ENCODE measurements at places on chromosomes 4 and X.

DNA sequence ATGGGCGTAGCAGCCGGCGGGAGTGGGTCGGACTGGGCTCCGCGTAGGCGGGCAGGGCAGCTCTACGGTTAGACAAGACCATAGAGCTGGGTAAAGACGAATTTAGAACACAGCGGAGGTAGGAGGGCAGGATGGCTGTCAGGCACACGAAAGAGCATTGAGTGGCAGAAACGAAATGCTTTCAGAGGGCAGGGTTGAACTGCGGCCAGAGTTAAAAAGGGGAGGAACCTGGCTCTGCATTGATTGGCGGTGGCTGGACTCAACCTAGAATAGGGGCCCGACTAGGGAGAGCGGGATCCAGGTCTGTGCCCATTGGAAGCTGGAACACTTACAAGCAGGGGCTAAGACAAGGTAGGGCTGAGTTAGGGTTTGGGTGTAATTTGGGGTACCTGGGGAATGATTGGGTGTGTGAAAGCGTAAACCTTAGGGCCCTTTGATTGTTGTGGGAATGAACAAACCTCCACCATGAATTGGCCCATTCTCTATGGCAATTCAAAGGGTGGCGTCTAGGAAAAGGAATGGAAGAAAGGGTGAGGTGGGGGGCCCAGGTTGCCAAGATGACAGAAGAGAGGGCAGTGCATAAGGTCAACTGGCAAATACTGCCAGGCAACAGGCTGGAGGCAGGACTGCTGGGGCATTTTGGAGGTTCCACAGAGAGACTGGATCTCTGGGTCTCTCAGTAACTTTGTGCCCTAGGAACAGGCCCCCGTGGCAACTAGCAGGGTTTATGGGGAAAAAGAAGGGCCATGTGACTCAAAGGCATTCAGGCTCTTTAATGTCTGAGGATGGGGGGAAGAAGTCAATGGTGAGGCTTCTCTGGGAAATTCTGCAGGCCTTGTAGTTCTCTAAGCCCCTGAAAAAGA, 911 bp upstream of the ELK1 start:
- no peak for DNase-seq

GRCh38 chr4:151409470-151410313, 716 bp downstream of the FHIP1A start:
- peak; percentile 3 for DNase-seq

- DNase-seq, result no peak
Observed at GRCh38 chrX:136210243-136210642, 41.0 kb downstream of the MAP7D3 start.

GRCh38 chr4:126358041-126358440, 1043.3 kb downstream of the FAT4 start:
- no peak for DNase-seq

- DNase-seq, result no peak
Observed at GRCh38 chr4:28772066-28772465, 1911.4 kb downstream of the STIM2 start.

DNA sequence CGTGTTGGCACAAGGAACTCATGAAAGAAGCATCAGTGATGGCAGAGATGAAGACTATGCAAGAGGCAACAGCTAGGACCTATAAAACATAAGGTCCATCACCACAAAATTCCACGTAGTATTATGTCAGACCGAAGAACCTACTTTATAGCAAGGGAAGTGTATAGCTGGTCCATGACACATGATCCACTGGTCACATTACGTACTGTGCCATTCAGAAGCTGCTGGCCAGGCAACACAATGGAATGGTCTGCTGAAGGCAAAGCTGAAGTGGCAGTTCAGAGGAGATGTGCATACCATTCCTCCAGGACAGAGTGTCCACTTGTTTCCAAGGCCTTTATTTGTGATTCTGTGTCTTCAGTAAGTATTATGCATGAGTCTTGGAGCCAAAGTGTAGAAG, 215.5 kb upstream of the UGT8 start:
- DNase-seq, result no peak

- DNase-seq, result no peak
Observed at GRCh38 chr4:78092850-78093249, 35.7 kb downstream of the FRAS1 start.

DNA sequence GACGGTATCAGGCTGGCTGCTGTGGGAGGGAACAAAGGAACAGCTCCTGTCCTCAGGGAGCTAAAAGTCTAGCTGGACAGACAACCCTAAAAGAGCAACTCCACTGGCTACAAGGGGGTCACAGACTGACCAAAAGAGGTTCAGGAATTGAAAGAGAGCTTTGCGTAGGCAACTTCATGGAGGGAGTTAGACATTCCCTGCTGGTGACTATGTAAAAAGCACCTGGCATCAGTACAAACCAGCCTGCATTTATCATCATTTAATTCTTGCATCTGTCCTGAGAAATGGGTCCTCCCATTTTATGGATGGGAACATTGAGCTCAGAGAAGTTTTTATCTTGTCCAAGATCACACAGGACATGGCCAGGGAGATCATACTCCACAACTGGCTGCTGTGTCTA, 1.4 kb upstream of the LGI2 start:
- no peak for DNase-seq

- no peak for DNase-seq
Observed at GRCh38 chr4:125505621-125506020, 190.9 kb downstream of the FAT4 start.

DNA sequence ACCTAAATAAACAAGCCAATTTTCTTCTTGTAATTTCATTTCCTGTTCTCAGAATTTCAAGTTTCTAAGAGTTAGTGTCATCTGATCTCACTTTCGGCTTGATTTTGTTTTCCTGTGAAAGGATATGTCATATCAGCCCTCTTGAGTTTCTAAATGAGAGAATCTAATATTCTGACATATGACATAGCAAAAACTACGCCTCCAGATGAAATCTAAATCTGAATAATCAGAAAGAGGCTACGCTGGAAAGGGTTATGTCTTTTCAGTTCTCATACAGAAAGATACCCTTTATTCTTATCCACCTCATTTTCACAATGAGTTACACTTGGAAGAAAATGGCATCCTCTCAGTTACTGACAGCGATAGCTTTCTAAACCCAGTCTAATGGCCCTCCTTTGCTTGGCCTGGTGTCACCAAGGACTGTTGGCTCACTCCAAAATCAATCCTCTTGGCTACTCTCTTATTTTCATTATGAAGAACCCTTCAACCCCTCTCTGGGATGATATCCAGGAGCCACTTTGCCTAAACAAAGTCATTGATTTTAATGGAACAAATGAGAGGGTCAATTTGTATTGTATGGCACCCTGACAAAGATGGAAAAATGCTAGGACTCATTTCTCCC, 65.6 kb downstream of the ASB9 start:
- DNase-seq, result no peak

DNA sequence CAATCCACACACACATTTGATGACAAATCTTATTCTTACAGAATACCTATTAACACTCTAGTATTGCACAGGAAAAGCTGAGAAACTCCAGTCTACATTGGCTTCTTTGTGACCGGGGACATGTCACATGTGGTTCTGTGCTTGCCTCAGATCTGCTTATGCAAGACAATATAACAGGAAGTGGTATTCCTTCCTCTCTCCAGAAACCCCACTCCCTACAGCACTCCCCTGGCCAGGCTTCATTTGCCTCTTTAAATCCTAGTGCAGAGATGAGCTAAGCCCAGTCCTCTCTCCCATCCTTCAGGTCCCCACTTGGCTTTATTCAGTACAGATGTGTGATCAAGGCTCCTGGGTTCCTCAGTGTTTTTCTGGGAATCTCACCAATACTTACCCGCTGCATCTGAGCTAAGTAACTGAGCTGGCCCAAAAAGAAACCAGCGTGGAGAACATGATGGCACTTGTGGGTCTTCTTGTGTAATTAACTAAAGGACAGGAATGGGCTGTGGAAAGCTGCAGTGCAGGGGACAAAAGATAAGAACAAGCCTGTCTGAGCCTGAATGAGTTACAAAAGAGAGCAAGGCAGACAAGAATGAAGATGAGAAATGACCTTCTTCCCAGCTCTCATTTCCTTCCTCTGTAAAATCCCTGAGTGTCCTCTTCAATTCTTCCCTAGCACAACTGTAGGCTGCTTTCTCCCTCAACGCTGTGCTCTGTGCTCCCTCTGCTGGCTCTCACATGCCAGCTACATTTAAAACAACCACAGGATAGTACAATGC, 105.6 kb downstream of the HNRNPD start:
- peak; percentile 51 for DNase-seq
